Retinal pigment epithelial cell (primary cell): ENCODE measurements at places on chromosomes 7 and 10.

DNA sequence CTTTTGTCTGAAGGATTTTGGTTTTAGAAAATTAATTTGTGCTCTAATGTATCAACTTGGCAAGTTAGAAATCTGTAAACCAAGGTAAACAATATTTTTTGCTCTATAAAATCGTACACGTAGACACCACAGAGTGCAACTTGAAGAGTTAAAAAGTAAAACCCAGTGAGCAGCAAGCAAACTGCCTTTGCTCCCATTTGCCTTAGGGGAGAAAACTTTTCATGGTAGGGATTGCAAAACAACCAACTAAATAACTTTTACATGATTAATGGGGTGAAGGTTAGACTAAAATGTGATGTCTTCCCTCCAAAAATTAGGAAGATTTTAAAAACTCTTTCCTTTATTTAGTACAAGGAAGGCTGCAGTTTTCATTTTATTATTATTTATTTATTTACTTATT lies 224.2 kb upstream of the LYZL1 start:
- DNase-seq: no peak

DNA sequence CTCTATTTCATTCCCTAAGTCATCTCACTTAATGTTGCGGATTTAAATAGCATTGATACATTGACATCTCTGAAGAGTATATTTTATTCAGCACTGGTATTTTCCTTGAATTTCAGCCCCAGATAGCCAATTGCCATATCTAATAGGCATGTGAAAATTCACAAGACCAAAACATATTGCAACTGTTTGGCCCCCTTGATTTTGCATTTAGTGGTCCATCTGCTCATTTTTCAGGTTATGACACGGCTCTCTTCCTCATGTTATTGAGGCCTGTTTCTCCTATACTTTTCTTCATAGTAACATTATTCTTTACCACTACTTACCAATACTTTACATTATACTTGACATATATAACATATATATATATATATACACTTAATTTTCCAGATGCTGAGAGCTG lies 43.7 kb downstream of the MKLN1 start:
- no peak for DNase-seq

GRCh38 chr10:132176623-132177500 lies 9.9 kb upstream of the DPYSL4 start:
- DNase-seq: no peak

- no peak for DNase-seq
Observed at GRCh38 chr10:55740110-55740509, 620.9 kb downstream of the ZWINT start.

DNA sequence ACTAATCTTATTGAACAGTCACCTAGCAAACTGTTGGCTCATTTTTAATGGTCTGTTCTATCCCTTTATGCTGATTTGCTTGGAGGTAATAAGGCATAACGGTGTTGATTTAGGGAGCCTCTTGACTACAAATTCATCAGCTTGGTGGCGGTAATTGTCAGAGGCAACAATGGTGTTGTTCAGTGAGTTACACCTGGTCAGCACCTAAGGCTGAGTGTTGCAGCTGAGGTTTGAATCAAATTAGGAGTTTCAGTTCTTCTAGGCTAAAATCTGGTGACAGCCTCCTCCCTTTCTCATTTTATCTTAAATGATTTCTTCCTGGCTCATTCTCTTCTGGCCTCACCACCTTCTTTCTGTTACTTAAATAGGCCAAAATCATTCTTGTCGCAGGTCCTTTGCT lies 42.3 kb upstream of the SP8 start:
- no peak for DNase-seq

DNA sequence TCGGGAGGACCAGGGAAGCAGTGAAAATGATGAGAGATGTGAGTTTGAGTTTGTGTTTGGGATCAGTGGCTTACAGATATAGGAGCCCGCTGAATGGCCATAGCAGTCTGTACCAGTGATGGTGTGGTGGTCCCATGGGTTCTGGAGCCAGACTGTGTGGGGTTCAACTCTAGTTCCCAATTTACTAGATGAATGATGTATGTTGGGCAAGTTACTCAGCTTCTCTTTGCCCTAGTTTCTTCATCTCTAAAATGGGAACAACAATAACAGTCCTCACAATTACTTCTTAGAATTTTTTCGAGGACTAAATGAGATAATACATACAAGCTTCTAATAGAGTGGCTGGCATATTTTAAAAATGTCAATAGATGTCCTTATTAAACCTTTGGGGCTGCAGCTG lies 184.4 kb downstream of the WNT2 start:
- no peak for DNase-seq

DNA sequence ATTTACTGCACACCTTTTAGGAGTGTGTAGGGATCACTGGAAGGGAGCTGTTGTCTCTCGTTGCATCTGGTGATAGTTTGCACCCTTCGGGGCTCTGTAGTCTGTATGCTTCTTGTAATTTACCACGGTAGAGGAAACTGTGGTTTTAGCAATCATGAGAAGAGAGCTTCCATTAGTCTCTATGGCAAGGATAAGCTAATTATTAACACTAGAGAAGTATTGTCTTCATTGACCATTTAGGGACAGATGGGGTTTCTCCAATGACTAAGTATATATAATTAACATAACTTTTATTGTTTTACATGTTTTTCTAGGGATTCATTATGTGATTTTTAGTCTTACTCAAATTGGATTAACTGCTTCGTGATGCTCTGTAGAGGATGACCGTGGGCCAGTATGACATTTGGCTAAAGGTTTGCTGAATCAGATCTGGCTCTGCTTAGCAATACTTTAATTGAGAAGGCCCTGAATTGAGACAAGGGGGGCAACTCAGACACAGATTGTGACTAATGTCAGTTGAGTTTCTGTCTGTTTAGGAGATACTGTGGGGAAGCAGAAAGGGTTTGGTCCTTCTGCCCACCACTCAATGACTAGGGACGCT lies 8.7 kb downstream of the SLC18A2 start:
- no peak for DNase-seq

- no peak for DNase-seq
Observed at GRCh38 chr10:110408203-110408871, 89.4 kb upstream of the DUSP5 start.

DNA sequence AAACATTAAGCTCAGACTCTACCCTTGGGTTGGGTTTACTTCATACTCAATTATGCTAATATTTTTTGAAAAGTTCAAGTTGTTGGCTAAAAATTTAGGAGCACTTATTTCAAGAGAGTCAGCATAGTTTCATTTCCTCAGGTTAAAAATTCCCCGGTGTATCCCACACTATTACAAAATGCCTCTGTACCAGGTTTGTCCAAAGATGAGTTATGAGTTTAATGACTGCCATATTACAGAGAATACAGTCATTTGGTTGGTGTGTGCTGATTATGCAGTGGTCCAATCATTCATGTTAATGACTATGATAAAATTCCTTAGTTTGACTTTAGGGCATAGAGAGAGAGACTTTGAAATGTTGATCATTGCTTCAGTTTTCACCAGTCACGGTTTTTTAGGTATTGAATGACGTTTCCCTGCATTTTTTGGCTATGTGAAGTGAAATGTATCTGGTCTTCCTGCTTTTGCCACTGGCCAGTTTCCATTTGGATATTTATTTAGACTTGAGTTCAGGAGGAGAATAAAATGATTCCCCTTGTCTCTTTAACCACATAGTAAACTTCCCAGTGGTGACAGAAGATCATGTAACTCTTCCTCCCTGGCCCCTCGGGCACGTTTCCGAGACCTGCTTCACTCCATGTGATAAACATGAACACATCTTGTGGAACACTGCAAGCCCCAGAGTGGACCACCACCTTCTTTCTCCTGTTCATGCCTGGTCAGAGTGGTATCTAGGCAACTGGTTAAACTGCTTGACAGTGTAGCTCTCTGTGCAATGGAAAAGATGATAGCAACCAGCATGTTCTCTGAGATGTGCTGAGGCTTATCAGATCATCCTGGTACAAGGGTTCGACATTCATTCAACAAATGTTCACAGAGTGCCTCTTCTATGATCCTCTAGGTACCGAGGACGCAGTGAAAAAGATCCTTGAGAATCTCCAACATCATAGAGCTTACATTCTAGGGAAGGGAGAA lies 153.6 kb downstream of the CACNB2 start:
- no peak for DNase-seq

DNA sequence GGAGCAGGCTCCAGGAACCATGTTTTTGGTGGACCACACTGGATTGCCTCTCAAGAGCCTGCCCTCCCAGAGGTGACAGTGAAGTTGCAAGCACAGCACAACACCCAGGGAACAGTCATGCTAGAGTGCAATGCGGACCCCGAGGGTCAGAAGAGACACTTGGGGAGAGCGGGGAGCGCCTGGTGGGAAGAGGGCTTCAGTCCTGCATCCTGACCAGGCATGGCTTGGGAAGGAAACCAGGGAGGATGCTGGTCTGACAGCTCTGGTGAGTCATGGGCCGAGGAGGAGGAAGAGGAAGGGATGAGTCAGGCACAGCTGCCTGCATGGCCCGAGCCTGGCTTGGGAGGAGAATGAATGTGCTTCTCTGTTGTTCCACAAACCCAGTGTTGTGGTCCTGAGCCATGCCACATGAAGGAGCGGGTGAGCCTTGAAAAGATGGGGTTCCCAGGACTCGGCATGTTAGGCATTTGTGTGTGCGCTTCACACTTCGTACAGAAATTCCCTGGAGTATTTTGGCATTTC lies 29.5 kb upstream of the ANKRD2 start:
- peak; percentile 79 for DNase-seq

DNA sequence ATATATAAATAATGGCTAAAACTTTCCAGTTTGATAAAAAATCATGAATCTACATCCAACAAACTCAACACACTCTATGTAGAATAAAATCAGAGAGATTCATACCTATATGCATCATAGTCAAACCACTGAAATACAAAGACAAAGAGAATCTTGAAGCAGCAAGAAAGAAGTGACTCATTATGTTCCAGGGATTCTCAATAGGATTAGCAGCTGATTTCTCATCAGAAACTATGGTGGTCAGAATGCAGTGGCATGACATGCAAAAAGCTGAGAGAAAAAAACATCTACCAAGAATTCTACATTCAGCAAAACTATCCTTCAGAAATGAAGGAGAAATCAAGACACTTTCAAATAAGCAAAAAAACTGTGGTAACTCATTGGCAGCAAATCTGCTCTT lies 187.4 kb downstream of the RNLS start:
- DNase-seq: no peak

DNA sequence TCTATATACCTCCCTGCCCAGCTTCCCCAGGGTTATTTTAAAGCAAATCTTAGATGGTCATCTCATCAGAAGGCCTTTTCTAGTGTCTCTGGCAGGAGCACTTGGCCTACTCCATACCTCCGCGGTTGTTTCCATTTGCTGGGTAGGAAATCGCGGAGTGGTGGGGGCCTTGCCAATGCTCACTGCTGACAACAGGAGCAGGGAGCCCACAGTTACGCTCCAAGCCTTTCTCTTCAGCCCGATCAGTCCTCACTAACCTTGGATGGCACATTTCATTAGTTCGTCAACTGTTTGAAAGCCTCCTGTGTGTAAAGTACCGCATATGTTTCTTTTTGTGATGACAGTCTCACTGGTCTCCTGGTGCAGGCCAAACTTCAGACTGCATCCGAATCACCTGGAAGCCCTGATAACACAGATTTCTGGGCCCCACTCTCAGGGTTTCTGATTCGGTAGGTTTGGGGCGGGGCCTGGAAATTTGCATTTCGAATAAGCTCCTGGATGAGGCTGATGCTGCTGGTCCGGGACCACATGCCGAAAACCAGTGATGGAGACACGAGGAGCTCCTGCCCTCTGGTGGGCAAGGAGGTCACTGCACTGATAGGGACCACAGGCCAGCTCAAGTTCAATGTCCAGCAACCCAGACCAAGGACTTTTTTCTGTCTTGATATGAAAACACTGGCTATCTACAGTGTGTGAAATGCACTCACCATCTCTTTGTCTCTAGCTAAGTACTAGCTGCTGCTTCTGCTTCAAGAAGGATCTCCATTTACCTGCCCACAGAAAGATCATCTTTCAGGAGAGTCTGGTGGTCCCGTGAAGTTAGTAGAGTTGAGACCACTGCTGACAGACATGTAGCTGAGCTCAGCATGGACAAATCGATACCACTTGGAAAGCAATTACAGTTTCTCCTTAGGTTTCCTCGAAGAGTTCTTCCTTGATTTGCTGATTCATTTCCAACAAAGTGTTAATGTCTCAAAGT lies 14.0 kb downstream of the LRGUK start:
- no peak for DNase-seq

- no peak for DNase-seq
Observed at GRCh38 chr10:89314676-89315075, 12.8 kb downstream of the IFIT2 start.

- DNase-seq: no peak
Observed at GRCh38 chr7:24966802-24967201, 13.2 kb downstream of the OSBPL3 start.

DNA sequence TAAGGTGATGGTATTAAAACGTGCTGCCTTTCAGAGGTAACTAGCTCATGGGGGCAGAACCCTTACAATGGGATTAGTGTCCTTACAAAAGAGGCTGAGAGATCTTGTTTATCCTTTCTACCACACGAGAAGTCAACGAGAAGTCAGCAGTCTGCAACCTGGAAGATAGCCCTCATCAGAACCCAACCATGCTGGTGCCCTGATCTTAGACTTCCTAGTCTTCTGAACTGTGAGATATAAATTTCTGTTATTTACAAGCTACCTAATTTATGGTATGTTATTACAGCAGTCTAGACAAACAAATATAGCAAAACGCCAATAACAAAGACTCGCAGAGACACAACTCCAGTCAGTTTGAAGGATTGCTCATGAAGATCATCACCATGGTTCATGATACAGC lies 157.5 kb upstream of the TMEM106B start:
- no peak for DNase-seq

GRCh38 chr7:41566581-41566980 lies 136.3 kb downstream of the INHBA start:
- no peak for DNase-seq

DNA sequence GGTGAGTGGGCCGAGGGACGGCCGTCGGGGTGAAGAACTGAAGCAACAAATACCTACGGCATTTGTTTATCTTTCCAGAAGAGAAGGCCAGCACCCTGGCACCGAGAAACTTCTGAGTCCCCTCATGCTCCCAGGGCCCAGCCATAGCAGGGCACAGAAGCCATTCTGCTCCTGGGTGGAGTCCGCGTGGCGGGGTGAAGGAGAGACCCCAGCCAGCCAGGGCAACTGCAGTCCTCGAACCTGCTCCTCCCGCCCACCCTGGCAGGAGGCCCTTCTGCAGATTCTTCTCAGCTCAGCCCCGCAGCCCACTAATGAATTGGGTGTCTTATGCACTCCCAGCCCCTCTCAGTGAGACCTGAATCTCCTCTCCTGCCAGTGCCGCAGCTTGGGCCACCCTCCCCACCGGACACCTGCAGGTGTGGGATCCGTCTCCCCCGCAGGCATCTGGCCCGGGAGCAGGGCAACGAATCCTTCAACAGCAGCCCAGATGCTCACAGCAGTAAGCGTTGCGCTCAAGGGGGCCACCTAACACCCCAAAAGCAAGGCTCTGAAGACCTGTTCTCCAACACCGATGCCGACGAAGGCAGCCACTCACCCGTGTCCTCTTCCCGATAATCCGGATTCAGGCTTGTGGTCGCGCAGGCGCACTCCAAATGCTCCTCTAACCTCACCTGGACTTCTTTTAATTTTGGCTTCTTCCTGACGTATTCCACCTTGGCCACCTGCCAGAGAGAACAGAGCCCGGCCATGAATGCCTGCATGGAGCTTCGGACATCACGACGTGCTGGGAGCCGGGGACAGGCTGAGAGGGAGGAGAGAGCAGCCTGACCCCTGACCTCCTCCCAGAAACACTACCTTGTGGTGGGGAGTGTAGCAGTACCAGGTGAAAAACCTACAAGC lies 18.9 kb downstream of the PDGFA start:
- DNase-seq: no peak
